ENCODE measurements at places on chromosomes 1 and 21.

- DNase-seq, result no peak
Measured at GRCh38 chr1:242784084-242784483, 259.6 kb upstream of the PLD5 start.

GRCh38 chr1:1123581-1124507, 8.0 kb upstream of the C1orf159 start:
- no peak for DNase-seq

- DNase-seq, result no peak
Measured at GRCh38 chr1:246907472-246907871, 24.3 kb downstream of the AHCTF1 start.

DNA sequence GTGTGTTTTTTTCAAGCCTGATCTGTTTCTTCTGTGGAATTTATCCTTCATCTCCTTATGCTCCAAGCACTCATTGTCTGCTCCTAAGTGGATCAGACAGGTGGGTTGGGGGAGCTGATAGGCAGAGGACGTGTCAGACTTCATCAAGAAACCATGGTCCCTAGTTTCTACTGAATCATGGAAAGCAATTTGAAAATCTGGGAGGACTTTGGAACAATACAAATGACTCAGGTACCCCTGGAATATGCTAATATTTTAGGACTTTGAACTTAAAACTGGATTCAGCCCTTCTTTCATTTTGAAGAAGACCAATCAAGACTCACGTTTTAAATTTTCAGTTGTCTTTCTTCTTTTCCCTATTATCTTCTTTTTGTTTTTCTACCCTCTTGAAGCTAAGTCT, 7.7 kb downstream of the ABCG1 start:
- DNase-seq, result no peak

- no peak for DNase-seq
Measured at GRCh38 chr1:187987236-187987776, 1158.6 kb downstream of the PLA2G4A start.
